ENCODE measurements at places on chromosomes 2 and 18.
A peak's percentile ranks its signal among the peaks of the same experiment; 100 is the strongest.

GRCh38 chr18:44321868-44322590 lies 358.7 kb upstream of the SETBP1 start:
- no peak for DNase-seq

DNA sequence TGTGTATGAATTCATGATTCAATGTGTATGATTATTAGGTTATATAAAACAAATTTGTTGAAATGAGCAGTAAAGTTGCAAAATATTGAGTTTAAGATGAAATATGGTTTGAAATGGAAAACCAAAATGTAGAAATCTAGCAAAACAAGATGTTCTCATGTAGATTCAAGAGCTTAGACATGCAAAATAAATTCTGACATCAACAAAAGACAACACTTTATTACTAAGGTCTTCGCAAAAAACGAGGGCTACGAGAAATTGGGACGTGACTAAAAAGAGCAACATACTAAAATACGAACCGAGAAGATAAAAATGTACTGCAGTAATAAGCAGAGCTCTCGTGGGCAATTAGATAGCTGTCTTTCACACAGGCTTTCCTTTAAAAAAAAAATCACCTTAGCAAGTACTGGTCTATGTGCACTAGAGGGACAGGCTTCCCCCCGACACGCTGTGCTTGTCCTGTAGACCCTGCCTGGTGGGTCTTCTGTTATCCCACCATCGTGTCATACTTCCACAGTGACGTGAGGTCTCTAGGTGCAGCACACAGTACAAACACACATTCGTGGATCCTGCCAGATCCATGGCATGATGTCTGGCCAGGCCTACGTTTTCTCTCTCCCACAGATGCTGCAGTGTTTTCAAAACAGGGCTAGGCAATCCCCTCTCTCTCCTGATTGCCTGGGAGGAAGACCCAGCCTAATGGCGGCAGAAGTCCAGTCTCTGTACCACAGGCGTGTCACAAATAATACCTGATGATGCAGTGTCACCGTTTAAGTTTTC lies 240.8 kb downstream of the TCF4 start:
- DNase-seq: no peak

- no peak for DNase-seq
Measured at GRCh38 chr18:79356435-79356834, 39.3 kb upstream of the NFATC1 start.

DNA sequence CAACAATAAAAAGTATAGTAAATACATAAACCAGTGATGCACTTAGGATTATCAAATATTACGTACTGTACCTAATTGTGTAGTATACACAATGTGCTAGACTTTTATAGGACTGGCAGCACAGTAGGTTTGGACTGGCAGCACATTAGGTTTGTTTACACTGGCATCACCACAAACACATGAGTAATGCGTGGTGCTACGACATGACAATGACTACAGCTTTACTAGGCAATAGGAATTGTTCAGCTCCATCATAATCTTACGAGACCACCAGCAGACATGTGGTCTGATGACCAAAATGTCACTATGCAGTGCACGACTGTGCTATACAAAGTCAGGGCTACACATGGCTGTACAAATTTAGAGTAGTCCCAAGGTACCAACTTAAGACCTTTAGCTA lies 2.3 kb downstream of the MBOAT2 start:
- DNase-seq: no peak

GRCh38 chr2:146898083-146898482 lies 946.7 kb upstream of the ACVR2A start:
- DNase-seq: no peak

GRCh38 chr2:236550701-236551465 lies 18.7 kb upstream of the ACKR3 start:
- no peak for DNase-seq

- DNase-seq: no peak
Measured at GRCh38 chr18:13577781-13578180, 148.6 kb downstream of the FAM210A start.

- DNase-seq: no peak
Measured at GRCh38 chr18:35153609-35154272, 87.1 kb upstream of the ZNF397 start.

DNA sequence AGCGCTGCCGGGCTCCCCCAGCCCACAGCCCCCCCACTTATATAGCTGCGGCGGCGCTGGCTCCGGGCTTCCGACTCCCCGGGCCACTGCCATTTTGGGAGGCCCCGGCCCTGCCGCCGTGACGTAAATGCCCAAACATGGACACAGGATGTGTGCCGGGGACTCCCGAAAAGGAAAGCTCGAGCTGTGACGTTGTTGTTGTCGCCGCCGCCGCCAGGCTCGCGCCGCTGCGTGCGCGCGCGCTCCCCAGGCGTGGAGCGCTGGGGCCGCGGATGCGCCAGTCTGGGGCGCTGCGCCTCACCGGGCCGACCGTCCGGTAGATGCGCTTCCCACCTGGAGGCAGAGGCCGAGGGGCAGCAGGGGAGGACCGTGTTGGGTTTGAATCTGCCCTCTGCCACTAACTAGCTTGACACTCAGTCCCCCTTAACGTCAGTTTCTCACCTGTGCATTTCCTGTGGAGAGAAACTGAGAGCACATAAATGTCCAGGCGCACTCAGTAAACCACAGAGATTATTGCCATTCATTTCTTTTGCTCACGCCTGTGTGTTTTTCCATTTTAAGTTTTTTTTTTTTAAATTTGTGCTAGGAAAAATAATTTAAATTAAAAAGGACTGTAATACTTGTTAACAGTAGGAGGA lies at the start of gene EGR4:
TSS of gene EGR4 (minus strand) at position 15 of the 638 bp plus-strand sequence. CDS start 231 bp downstream, outside the sequence.
- DNase-seq: peak; percentile 92

- no peak for DNase-seq
Measured at GRCh38 chr2:105081006-105081601, 43.2 kb downstream of the MRPS9 start.

DNA sequence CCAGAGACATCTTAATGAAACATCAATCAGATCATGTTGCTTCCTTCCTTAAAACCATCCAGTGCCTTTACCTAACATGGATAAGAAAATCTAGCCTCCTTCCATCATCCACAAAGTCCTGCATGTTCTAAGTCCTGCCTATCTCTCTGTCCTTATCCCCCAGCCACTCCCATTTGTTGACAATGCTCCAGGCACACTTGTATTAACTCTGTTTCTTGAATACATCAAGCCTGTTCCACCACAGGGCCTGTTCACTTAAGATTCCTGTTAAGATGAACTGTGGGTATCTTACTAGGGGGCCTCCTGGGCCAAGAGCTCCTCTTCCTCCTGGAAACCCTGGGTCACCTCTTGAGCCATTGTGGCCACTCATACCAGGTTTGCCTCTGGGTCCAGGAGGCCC lies 45.7 kb downstream of the COL4A4 start:
- DNase-seq: no peak

DNA sequence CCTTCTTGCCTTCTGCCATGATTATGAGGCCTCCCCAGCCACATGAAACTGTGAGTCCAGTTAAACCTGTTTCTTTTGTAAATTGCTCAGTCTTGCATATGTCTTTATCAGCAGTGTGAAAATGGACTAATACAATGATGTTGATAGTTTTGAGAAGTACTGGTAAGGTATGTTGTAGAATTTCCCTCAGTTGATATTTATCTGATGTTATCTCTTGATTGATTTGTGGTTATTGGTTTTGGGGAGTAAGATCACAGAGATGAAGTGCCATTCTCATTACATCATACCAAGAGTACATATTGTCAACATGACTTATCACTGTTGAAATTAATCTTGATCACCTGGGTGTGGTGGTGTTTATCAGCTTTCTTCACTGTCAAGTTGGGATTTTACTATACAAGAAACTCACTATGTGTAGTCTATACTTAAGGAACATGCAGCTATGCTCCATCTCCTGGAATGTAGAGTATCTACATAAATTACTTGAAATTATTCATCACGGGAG lies 5.1 kb upstream of the SPAG16 start:
- DNase-seq: no peak

GRCh38 chr18:79850731-79851130 lies 53.0 kb downstream of the KCNG2 start:
- no peak for DNase-seq

DNA sequence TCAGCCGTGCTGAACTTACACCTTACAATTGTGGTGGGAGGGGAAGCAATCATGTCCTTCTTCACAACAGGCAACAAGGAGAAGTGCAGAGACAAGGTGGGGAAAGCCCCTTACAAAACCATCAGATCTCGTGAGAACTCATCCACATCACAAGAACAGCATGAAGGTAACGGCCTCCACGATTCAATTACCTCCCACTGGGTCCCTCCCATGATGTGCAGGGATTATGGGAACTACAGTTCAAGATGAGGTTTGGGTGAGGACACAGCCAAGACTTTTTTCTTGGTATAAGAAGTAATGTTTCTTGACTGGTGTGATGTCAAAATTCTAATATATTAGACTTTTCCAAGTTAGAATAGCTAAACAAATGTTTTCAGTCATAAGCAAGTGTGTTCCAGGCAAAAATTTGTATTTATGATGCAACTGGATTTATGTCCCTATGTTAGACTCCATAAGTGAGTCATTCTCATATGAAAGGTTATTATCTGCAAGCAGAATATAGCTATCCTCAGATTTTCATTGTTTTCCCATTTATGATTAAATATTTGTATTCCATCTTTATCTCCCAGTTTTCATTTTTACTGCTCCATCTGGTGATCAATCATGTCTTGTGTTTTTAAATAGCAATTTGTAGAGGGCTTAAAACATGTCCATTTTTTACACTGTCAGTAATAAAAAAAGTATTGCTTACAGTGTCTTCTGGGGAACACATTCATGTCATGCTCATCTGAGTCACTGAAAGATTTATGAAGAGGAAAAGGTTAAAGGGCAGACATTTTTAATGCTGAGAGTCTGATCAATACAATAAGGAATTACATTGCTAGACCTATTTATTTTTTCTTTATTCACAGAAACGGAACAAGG lies 995.2 kb upstream of the CDH2 start:
- DNase-seq: no peak

DNA sequence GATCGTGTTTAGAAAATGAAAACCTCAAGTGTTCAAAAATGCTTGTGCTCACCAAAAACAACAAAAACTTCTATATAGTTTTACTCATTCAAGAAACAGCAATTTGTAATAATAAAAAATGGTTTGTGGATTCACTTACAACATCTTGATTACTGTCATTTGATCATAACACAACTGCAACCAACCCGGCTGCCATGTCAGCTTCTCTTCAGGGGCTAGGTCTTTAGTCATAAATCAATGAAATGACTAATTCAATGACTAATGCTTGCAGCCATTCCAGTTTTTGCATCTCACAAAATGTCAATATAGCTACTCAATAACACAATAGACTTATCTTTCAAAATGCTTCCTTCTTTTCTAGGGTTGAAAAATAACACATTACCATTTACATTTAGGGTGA lies 128.0 kb downstream of the OLA1 start:
- peak; percentile 9 for DNase-seq

DNA sequence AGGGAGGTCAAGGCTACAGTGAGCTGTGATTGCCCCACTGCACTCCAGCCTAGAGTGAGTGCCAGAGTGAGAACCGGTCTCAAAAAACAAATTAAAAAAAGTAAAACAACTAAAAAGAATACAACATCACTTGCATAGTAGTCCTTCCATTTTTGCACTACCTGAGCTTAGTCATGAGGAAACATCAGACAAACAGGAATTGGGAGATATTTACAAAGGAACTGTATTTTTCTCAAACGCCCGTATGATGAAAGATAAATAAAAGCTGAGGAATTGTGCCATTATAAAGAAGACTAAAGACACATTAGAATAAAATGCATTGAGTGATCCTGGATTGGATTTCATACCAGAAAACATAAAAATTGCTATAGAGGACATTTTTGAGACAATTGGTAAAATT lies 50.0 kb upstream of the ATP8B1 start:
- no peak for DNase-seq

DNA sequence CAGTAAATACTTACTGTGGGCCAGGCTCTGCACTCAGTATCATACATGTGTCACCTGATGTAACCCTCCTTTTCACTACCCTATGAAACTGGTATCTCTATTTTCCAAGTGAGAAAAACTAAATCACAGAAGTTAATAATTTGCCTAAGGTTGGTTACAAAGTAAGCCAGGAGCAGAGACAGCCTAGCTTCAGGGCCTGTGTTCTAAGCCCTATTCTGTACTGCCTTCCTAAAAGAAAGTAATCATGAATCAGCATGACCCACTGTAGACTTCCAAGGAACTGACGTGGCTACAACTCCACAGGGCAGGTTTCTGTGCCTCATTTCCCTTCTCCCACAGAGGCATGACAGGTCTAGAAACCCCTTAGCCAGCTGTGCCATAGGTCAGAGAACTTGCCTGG lies 14.3 kb downstream of the ZNF142 start:
- DNase-seq: no peak

DNA sequence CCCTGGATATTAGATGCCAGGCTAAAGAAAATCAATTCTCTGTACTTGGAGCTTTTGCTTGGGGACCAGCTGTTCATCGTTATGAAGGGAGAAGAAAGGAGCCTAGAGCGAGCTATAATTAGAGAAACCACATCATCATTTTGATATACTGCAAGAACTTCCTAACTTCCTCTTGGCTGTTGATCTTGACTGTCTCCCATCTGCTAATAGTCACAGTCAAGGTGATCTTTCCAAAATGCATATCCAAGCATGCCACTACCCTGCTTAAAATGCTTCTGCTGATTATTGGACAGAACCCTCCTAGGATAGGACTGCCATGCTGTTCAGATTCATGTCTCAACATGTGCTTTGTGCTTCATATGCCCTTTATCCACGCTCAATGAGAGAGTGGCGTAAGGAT lies 54.8 kb downstream of the RAPGEF4 start:
- DNase-seq: no peak

DNA sequence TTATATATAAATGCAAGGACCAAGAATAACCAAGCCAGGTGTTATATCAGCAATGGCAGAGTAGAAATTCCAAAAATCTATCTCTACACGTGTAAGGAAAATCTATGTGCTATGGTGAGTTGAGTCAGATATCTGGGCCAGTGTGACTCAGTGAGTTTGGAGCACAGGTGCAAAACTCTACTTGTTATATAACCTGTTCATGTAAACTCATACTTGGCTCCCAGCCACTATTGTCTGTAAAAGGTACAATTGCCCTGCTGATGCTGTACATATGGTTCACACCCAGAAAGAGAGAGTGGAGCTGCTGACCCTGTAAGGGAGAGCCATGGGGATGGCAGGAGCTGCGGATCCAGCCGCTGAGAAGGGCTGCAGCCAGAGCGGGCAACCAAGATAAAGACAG lies 112.0 kb downstream of the TRABD2A start:
- no peak for DNase-seq

GRCh38 chr2:49044350-49045079 lies 109.8 kb downstream of the FSHR start:
- DNase-seq: no peak

DNA sequence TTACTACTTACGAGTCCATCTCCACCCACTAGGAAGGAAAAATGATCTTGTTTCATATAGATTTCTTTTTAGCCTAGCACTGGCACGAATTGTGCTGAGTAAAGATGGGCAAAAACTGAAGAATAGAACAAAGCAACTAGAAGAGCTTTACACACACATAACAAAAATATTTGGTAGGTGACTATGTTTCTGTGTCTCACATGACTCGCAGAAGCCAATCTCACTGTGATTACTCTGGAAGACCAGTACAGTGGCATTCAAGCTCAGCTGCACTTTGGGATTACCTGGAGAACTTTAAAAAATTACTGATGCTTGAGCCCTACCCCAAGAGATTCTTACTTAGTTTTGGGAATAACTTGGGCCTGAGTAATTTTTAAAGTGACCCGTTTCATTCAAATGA lies 378.7 kb downstream of the METTL4 start:
- no peak for DNase-seq

GRCh38 chr2:236010920-236011685 lies 157.1 kb downstream of the GBX2 start:
- no peak for DNase-seq

- DNase-seq: no peak
Measured at GRCh38 chr18:49566217-49566770, 4.4 kb downstream of the LIPG start.

All from stimulated activated CD4-positive, alpha-beta T cell treated with anti-CD3 and anti-CD28 coated beads, Interleukin-4, amount 100 ng/mL, for 4 hours (primary cell).